Umbilical cord (tissue), 2 donors: ENCODE measurements at places on chromosomes 5 and 9.

- no peak for DNase-seq
These were observed 78.3 kb upstream of the FCN2 start for GRCh38 chr9:134802216-134802795.

DNA sequence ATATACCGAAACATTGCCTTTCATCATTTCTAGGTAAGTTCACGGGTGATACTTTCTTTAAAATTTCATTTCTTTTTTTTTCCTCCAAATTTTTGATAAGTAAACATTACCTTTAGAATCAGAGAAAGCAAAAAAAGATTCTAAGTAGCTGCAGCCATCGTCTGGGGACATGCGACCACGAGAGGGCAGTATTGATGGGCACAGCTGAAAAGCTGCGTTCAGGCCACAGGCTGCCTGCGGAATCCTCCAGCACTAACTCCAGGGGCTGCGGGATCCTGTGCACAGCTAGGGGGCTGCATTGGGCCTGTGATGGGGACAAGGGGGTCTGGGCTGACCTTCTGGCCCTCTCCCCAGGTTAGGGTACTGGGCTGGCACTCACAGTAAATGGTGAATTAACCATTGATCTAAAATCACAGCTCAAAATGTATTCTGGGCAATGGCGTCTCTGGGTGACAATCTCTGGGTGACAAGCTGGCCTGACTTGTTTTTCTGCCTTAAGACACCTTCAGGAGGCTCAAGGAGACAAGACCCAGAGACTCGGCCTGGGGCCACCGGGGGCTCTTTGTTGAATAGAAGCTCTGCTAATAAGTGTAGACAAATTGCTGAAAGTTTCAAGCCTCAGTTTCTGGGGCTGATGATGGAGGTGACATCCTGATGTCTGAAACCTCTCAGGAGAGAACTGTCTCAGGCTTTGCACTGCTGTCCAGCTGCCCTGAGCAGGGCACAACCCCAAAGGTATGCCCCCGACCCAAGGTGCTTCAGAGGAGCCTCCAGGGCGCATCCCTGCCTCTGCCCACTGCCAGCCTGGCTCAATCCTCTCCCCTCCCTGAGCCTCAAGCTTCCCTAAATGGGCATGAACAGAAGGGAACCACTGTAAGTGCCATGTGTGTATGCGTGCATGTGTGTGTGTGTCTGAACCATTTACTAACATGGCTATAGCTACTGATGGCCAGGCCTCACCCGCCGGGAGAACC lies 44.3 kb upstream of the SARDH start:
- DNase-seq, result peak; percentile 71

GRCh38 chr5:100904259-100904861 lies 1.3 kb upstream of the ST8SIA4 start:
- DNase-seq, result peak; percentile 38

GRCh38 chr5:134873494-134873893 lies 677 bp upstream of the TXNDC15 start:
- no peak for DNase-seq

GRCh38 chr5:38190111-38190510 lies 68.2 kb upstream of the EGFLAM start:
- DNase-seq, result no peak

GRCh38 chr9:22029231-22029630 lies 20.1 kb upstream of the CDKN2B start:
- no peak for DNase-seq

- DNase-seq, result no peak
These were observed 551.8 kb upstream of the ZNF608 start for GRCh38 chr5:125298258-125298657.

DNA sequence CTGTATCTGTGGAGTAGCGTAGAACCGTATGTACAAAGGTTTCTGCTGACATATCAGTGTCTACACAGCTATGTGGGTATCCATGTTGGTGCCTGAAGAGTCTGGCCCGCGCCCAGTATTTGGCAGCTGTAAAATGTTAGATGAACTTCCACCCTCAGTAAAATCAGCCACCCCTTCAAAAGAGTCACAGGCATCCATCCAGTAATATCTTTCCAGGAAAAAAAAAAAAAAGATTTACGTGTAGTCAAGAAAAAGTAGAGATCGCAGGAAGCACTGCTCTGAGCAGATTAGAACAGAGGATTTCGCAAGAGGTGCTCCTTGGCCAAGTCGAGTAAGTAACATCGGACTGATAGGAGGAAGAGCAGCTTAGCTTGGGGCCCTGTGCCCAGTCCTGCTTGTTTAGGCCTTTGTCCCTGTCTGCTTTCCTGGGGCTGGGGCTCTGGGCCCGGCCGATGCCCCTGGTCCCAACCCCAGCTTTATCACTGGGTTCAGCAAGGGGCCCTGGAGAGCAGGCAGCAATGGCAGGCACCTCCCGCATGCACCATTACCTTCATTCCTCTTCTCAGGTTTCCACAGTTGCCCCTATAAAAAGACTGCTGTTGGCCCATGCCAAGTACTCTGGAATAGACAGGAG lies 21.2 kb downstream of the DAPK1 start:
- DNase-seq, result peak; percentile 98

DNA sequence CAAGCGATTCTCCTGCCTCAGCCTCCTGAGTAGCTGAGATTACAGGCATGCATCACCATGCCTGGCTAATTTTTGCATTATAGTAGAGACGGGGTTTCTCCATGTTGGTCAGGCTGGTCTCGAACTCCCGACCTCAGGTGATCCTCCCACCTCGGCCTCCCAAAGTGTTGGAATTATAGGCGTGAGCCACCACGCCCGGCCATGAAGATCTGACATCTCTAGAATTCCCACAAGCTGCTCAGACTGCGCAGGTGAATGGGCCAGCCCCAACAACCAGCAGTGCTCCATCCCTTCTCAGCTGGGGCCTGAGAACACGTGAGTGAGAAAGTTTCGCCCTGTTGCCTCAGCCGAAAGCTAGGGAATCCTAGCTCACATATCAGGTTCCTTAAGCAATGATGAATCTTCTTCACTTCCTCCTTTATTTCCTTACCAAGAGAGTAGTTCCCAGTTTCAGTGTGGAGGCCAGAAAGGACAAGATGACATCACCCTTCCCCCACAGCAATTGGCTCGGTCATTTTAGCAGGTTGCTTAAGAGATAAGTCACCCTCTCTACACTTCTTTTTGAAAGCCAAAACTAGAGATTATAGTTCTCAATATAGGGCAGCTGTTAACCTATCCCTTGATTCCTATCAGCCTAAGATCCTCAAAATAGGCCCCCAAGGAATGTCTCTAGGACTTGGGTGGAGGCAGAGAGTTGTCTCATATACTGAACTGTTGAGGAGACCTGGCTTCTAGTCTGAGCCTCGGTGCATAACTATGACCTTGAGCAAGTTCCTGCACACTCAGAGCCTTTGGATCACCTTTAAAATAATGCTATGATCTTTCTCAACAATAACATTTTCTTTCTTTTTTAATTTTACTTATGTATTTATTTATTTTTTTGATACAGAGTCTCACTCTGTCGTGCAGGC lies 23.9 kb upstream of the PPP2CA start:
- peak; percentile 21 for DNase-seq

DNA sequence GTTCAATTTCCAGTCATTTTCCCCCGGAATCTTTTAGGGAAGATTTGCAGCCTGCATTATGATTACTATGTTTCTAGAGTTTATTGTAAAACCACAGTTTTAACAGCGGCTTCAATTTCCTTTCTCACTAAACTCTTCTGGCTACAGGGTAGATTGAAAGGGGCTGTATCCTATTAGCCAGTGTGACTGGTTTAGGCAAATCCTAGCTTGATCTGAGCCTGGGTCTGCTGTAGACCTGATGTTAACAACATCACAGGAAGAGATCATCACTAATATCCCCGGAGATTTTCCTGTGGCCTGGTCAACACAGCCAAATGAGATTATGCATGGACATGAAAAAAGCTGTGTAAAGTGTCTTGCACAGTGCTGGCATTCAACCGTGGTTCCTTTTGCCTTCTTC lies 33.4 kb downstream of the STOM start:
- peak; percentile 89 for DNase-seq

- DNase-seq, result no peak
These were observed 157.8 kb downstream of the SLCO4C1 start for GRCh38 chr5:102138243-102138653.

DNA sequence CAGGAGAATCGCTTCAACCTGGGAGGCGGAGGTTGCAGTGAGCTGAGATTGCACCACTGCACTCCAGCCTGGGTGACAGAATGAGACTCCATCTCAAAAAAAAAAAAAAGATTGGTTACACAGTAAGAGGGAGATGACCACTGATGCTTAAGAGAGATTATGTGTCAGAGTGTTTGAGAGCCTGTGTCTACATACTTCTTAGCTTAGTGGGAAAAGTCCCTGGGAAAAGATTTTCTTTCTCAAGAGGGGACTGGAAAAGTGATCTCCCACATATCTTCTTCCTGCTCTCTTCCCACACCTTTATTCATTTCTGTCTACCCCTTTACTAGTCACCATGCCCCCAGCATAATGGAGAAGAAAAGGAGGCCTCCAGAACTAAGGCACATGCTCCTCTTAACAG lies 55.2 kb downstream of the MCTP1 start:
- DNase-seq, result no peak

DNA sequence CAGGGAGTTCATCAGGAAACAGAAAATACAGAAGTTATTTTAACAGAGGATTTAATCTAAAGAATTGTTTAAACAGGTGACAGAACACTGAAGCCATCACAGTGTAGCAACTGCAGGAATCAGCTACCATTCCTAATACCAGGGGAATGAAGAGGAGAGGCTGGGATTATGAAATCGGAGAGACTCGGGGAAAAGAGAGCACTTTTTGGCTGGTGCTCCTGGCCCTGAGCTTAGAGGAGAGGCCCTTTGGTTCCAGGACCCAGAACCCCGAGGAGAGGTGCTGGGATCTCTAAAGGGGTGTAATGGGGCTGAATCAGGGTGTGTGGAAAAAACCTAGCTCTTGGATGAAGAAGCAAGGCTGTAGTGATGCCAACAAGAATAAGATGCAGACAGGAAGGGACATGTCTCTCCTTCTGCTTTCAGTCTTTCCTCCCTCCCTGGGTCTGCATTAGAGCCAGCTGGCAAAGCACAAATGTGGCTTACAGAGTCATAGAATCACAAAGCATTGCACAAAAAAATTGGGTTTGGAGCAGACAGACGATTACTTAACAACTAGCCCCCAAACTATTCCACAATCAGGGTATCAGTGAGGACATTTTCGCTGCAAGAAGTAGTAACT lies 11.6 kb upstream of the SFXN1 start:
- DNase-seq, result peak; percentile 60

- no peak for DNase-seq
These were observed 946 bp upstream of the LTC4S start for GRCh38 chr5:179792612-179793467.

DNA sequence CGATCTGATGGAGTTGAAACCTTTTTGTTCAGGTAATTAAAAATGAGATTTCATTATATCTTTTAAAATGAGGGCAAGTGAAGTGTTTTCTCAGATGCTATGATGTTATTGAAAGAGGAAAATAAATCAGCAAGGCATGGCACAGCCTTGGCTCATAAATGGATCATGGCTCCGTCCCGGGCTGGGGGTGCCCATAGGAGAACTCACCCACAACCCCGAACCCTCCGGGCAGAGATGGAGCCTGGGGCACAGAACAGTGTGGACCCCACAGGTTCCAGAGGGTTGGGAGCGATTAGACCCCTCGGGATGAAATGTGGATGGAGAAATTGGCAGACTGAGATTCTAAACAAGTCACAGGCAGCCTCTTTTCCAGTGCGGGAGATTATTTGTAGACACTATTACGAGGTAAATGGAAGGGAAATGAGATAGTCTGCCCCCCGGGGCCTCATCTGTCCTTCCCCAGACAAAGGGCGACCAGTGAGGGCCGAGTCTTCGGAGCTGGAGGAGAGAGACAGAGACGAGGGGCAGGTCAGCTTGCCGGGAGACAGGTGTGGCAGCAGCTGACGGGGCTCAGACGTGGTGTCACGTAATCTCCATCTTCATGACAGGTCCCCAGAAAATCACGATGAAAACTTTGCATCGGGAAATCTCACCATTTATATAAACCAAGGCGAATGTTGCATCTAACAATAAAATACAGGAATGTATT lies 33.7 kb downstream of the NDUFS6 start:
- no peak for DNase-seq

- no peak for DNase-seq
These were observed 2.6 kb upstream of the PSIP1 start for GRCh38 chr9:15513335-15513734.

DNA sequence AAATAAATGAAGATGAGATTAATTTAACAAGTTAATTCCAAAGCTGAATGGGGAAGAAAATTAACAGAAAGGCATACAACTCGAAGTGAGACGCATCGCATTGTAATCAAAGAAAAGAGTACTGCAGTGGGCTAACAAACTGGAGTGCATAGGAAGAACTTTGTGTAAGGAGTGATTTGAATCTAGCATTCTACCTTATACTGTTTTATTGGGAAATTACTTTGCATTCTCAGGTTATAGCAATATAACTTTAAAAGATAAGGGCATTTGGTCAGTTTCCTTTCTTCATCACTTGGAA lies 124.5 kb upstream of the TLE4 start:
- no peak for DNase-seq

GRCh38 chr5:54309691-54310432 lies 511 bp downstream of the ARL15 start:
- no peak for DNase-seq

GRCh38 chr9:81499594-81499993 lies 189.8 kb downstream of the TLE1 start:
- DNase-seq, result no peak

- DNase-seq, result no peak
These were observed 164.8 kb downstream of the DEPDC1B start for GRCh38 chr5:60535198-60535597.

DNA sequence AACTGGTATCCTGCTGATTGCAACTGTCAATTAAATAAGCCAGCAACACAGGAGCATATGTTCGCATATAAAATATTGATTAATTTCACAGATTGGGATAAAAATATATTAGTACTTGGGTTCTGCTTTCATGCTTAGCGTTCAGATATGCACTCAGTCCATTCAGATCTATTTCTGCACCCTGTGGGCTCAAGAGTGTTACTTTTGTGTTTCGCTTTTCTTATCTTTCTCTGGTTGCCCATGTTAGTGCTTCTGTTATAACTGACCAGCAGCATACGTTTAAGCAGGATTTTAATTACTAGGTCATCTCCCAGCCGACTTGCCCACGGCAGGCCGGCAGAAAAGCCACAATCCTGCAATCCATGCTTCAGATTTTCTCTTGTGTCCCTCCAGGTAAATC lies 289.1 kb downstream of the EBF1 start:
- DNase-seq, result no peak

GRCh38 chr9:21559402-21560280 lies 77.5 kb upstream of the IFNE start:
- DNase-seq, result peak; percentile 25
